LoVo (cell line): ENCODE measurements at places on chromosomes 16 and 17.
A peak's percentile ranks its signal among the peaks of the same experiment; 100 is the strongest.

DNA sequence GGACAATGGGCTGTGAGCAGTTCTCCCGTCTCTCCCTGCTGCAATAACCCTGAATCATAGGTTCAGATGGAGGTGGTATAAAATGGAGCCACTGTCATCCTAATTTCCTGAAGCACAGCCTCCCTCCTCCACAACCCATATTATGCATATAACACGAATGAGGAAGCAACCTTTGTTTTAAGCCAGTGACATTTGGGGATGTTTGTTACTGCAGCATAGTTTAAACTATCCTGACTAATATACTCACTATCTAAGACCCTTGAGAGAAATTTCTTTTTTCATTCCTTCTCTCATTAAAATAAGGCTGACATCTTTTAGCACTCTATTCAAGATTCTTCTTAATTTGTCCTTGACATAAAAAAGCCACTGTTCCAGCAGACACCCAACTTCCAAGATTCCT lies 413.4 kb downstream of the SOX9 start:
- no peak for DNase-seq

GRCh38 chr17:7888184-7888920 lies at the start of gene CHD3:
Gene CHD3, plus strand, starts transcription at chr17:7888789. Its CDS starts 212 bp downstream, at chr17:7889001.
- DNase-seq, result peak; percentile 9

DNA sequence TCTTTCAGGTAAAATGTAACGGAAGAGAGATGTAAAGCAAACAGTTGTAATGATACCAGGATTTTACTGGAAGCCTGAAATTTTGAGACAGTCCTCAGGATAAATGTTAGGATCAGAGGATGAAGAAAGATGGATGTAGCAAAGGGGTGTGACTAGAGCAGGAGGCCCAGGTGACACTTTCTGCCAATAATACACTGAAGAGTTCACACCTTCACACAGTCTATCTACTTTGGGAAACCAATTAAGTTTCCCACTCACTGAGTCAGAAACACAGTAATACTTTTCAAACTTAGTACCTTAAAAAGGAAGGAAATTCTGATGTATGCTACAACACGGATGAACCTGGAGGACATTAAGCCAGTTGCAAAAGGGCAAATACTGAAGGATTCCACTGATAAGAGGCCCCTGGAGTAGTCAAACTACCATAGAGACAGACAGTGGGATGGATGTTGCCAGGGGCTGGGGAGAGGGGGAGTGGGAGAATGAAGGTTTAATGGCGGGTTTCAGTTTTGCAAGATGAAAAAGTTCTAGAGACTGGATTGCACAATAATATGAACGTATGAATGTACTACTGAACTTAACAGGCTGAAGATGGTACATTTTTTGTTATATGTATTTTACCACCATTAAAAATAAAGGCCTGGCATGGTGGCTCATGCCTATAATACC lies 62.3 kb downstream of the CYTH1 start:
- no peak for DNase-seq

DNA sequence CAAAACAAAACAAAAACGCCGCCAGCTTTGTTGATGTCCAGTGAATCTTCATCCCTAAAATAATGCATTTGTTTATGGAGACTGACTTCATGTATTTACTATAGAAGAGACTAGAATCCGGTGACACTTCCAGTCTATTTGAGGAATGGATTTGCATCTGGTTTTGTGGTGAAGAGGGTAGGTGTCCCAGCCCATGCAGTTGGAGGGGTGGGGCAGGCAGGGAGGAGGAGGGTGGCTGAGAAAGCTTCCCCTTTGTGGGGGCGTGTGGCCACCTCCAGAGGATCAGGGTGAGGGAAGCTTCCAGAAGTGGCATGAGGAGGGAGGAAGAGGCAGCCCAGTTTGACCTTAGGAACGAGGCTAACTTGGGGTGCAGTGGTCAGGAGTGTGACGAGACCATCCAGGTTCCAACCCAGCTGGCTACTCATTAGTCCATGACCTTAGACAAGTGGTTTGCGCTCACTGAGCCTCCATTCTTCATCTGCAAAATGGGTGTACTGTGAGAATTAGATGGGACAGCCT lies 69.5 kb downstream of the CMIP start:
- DNase-seq, result no peak

- DNase-seq, result peak; percentile 88
Observed at GRCh38 chr17:21286066-21286770, 1.7 kb downstream of the MAP2K3 start.

DNA sequence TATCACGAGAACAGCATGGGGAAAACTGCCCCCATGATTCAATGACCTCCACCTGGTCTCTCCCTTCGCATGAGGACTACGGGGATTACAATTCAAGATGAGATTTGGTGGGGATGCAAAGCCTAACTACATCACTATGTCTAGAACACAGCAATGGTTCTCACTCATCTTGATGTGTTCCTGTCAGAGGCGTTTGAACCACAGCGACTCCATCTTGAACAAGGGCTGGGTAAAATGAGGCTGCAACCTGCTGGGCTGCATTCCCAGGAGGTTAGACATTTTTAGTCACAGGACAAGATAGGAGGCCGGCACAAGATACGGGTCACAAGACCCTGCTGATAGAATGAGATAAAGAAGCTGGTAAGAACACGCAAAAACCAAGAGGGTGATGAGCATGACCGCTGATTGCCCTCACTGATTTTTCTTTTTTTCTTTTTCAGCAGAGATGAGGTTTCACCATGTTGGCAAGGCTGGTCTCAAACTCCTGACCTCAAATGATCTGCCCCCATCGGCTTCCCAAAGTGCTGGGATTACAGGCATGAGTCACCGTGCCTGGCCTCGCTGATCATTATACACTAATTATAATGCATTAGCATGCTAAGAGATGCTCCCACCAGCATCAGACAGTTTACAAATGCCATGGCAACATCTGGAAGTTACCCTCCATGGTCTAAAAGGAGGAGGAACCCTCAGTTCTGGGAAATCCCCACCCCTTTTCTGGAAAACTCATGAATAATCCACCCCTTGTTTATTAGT lies 3.0 kb upstream of the PPY start:
- DNase-seq, result no peak

DNA sequence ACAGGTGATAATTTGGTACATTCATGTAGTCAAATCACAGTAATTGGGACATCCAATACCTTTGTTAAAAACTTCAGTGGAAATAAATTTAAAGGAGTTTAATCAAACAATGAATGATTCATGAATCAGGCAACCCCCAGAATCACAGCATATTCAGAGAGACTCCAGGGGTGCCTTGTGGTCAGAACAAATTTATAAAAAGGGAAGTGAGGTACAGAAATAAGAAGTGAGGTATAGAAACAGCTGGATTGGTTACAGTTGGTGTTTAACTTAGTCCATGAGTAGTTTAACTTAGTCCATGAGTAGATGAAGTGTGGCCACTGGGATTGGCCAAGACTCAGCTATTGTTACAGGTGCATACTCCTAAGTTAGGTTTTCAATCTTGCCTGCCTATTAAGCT lies 25.1 kb downstream of the TMEM98 start:
- DNase-seq, result no peak

DNA sequence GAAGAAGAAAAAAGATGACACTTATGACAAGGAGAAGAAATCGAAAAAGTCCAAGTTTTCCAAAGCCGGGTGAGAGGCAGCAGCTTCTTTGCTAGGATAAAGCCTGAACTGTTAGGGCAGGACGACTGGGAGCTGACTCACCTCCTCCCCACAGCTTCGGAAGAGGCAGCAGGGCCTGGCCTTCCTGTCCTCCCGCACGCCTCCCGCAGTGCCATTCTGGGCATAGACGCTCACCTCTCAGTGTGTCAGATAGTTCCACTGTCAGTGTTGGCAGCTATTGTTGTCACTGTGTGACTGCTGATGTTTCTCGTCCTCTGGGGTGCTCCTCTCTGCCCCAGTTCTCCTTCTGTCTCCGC lies 12.6 kb downstream of the UBN1 start:
- DNase-seq, result no peak

GRCh38 chr16:87762620-87763019 lies 3.2 kb downstream of the KLHDC4 start:
- peak; percentile 30 for DNase-seq

DNA sequence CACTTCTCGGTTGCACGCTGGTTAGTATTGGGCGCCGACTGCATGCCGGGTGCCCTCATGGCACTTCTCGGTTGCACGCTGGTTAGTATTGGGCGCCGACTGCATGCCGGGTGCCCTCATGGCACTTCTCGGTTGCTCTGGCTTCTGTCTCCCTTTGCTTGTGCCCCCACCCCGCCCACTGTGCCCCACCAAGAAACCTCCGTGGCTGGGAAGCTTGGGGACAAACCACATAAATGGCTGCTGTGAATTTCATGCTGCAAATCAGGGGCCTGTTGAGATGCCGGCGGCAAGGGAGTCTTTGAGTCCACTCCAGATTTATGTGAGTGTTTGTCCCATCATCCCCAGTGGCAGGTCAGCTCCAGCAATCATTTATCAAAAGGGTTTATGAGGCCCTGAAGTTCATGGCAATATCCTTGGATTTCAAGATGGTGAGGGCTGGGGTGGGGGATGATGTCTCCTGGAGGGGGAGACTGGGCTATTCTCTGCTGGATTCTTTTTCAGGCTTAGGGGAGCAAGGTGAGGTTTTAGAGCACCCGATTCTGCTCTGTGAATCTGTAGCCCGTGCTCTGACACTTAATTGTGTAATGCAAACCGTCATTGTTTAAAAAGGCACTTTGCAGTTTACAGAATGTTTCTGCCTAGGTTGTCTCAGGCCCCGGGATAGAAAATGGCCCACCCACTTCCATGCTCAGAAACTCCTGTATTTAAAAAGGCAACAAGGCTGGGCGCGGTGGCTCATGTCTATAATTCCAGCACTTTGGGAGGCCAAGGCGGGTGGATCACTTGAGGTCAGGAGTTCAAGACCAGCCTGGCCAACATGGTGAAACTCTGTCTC lies 51.2 kb upstream of the CIBAR2 start:
- DNase-seq, result no peak

- DNase-seq, result no peak
Observed at GRCh38 chr16:59370717-59371116, 636.6 kb upstream of the GOT2 start.

DNA sequence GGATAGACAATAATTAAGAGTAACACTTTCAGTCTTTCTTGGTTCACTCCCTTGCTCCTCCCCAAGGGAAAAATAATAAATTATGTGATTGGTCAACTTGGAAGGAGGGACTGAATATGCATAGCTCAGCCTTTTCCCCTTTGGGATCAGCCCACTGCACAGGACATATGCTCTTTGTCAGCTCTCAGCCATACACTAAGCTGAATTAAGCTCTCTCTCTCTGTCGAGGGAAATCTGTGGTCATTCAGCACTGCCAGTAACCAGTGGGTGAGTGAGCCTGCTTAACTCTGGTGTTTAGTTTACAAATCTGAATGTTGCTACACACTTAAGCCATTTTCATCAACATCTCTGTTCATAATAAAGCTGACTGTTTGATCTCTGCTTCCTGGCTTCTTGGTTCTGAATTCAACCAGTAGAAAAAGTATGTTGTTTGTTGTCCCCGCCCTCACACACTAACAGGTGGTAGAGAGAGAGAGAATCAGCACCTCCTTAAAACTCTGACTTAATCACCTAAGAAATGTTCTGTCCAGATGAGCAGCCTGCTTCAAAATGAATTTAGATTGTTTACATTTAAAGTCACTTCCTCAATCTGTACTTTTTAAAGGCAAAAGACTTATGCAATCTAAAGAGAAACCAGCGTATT lies 102.3 kb upstream of the C17orf78 start:
- DNase-seq, result no peak

- no peak for DNase-seq
Observed at GRCh38 chr16:51049678-51050376, 101.2 kb downstream of the SALL1 start.

- DNase-seq, result no peak
Observed at GRCh38 chr17:10198509-10199249, at the start of gene GAS7. Gene GAS7, minus strand, starts transcription at chr17:10198606.

GRCh38 chr16:85830821-85831220 lies 31.3 kb downstream of the COX4I1 start:
- DNase-seq, result no peak

- no peak for DNase-seq
Observed at GRCh38 chr16:759110-759910, 1.2 kb upstream of the MSLN start.

DNA sequence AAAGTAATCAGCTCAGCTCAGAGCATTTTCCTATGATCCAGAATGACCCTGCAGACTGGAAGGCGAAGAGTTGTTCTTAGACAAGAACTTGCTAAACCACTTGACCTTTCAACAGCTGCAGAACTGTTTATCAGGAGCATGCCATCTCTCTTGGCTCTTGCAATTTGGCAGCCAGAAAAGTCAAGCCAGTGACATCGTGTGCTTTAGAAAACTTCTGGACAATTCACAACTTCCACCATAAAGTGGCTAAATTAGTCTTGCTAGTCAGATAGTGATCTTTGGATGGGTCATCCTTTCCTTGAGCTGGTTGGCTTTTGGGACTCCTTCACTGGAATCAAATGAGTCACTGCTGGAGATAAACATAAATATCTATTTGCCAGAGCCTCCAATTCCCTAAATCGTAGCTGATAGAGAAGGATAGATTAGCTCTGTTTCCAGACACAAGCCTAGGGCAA lies 146.5 kb downstream of the MAP2K6 start:
- no peak for DNase-seq
